Stimulated activated CD8-positive, alpha-beta memory T cell treated with anti-CD3 and anti-CD28 coated beads, Interleukin-4, amount 100 ng/mL, for 24 hours (primary cell): ENCODE measurements at places on chromosomes 3 and 15.

DNA sequence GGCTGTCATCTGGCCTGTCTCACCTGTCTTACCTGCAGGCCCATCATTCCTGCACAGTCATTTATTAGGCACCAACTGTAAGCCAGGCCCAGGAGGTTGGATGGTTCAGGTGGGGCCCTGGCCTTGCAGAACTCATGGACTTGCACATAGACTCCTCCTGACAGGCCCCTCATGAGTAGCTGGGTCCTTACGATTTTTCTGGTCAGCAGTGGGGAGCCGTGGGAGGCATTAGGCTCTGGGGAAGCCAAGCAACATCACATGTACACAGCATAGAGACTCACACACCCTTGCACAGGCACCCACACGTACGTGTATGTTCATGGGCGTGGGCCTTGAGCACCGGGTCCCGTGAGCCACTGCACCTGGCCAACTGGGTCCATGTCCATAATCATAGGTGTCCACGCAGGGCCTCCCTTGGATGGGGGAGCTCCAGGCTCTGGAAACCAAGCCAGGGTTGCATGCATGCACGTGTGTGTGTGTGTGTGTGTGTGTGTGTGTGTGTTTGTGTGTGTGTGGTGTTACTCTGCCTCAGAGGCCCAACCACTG, 20.3 kb downstream of the CISH start:
- DNase-seq = no peak

GRCh38 chr15:99345832-99346462, 94.7 kb downstream of the LRRC28 start:
- DNase-seq = no peak

DNA sequence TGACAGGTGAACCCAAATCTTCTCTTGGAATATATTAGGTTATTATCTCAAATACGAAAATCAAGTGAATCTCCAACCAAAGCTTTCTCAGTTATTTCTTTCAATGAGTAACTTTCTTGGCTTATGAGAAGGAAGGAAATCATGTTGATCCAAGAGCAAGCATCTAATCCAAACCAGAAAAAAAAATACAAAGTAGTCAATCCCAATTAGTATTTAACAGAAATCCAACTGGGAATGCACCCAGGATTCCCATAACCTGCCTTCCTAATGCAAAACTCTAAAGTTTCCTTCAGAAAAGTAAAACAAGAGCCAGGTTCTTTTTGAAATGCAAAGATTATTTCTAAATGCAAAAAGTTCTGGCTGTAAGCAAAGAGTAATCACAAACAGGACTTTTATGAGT, 289.3 kb downstream of the SHOX2 start:
- DNase-seq = no peak

DNA sequence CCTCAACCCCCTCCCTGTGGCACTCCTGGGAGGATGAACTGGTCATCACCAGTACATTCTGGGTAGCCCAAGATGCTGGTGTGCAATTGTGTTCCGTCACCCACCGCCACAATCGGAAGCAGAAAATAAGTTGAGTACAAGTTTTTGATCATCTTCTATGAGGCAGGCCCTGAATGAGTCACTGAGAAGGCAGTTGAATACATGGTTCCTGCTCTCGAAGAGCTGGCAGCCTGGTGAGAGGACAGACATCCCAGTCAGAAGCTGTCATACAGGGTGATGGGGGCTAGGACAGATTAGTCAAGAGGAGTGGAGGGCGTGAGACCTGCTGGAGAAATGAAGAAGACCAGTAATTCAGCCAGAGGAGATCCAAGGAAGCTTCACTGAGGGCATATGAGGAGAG, 6.2 kb downstream of the CEMIP start:
- DNase-seq = no peak

- no peak for DNase-seq
These were observed 299.0 kb downstream of the NR2F2 start for GRCh38 chr15:96629511-96629910.

DNA sequence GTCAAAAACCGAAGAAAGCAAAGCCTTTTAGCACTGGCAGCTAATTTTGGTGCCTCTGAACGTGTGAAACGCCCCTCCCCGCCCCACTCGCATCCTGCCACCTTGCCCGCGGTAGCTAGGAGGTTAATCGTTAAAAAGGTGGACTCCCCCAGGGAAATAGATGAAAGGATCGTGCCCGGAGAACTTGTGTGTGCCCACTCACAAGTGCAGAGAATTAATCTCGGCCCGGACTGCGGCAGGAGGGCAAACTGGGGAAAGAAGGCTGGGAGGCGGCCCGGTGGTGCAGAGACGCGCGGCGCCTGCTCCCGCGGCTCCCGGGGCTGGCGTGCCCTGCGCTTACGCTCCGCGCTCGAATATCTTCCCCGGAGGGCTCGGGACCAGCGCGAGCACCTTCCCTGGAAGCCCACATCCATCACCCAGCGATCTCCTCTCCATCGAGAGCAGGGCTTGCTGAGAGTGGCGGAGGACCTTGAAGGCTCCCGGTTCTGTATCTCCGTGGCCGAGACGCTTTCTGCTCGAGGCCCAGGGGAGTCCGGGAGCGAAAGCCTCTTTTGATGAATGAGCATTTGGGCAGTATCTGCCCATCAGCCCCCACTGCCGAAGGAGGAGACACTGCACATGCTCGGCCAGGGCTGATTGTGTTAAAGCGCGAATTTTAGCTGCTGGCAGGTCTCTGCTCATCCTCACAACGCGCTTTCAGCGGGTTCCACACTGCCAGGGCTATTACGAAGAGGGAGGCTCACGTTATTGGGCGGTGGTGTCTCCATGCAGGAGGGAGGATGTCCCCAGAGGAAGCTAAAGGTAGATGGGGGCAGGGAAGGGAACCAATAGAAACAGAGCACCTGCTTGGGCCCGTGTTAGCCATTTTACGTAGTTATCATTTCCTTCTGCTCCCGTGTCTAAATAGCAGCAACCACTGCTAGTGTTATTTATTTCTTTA, 1.3 kb upstream of the SPTSSB start:
- DNase-seq = no peak

DNA sequence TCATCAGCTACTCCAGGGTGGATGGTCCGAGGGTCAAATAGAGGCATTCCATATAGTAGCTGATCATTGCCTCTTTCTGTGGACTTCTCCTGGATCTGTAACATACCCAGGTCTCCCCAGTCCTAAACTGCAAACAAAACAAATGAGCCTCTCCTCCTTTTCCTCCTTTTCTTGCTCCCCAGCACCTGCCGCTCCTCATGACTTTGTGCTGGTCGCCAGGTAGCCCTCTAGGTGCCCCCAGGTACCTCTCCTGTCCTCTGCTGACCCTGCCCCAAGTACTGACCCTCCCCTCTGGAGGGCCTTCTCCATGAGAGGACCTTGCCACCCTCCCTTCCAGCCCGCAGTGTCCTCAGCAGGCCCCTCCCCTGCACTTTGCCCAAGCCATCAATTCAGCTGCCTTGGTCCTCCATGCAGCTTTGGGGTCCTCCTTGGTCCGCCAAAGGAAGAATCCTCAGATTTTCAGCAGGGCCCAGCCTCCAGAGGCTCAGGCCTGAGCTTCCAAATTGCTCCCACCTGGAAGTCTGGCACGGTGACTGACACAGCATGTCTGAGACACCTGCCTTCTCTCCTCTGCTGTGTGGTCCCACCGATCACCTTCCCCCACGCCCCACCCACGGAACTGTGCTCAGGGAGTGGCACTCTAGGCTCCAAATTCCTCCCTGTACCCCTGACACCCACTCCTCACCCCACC, 111.0 kb downstream of the LRRK1 start:
- no peak for DNase-seq

DNA sequence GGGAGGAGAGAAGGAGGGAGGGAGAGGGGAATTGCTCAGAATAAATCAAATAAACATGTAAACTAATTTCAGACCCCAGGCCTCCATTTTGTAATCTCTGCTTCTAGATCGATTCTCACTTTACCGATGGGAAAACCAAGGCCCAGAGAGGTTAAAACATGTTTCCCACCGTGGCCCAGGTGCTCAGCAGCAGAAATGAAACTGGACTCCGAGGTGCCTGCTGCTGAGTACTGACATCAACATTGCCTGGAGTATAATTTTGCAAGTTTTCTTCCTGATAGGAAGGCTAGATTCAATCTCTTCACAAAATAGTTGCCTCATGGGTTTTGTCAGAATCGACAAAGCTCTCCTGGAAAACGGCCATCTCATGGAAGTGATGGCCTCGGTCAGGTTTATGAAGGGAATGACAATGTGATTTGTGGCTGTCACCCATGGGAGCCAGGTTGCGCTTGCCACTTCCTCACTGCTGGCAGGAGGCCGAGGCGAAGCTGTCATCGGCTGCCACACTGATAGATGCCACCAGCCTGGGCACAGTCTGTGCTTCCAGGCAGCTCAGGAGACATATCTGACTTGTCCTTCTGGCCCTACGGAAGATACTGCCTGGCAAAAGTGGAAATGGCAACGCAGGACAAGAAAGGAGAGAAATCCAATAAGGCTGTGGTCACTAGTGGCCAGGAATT, 133.1 kb upstream of the LRRN1 start:
- DNase-seq = no peak

DNA sequence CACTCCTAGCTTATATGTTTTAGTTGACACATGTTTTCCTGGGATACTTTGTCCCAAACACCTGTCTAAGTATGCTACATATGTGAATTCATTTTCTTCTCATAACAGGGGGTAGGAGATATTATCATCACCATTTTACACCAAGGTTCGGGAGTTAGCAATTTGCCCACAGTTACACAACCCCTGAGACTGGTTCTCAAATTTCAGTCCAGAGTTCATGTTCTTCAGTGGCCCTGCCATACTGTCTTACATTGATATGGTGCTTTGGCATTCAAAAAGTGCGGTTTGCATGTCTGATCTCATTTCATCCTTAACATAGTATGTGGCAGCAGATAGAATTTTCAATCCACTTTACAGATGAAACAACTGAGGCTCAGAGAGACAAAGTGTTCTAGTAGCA, 38.4 kb downstream of the ROBO2 start:
- no peak for DNase-seq

- no peak for DNase-seq
These were observed 41.7 kb downstream of the FBXL22 start for GRCh38 chr15:63638839-63639238.

- no peak for DNase-seq
These were observed 185.7 kb downstream of the LPP start for GRCh38 chr3:188339410-188340295.

- no peak for DNase-seq
These were observed 14.9 kb downstream of the AMOTL2 start for GRCh38 chr3:134359121-134360010.

DNA sequence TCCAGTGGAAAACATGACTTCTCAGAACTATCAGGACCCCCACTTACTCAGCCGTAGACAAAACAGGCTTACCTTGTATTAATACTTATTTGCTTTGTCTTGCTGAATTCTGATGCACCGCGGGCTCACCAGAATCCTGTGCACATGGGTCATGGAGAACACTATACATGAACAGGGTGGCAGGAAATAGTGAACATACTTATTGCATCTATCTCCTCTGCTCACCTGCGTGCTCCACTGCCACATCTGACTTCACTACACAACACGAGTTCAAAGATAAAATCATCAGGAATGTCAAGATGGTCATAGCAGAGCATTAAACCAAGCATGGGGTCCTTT, 10.7 kb upstream of the MAPK6 start:
- no peak for DNase-seq

- no peak for DNase-seq
These were observed 125.6 kb downstream of the CD47 start for GRCh38 chr3:107965136-107965655.

- no peak for DNase-seq
These were observed 12.9 kb upstream of the CNBP start for GRCh38 chr3:129196601-129197000.

DNA sequence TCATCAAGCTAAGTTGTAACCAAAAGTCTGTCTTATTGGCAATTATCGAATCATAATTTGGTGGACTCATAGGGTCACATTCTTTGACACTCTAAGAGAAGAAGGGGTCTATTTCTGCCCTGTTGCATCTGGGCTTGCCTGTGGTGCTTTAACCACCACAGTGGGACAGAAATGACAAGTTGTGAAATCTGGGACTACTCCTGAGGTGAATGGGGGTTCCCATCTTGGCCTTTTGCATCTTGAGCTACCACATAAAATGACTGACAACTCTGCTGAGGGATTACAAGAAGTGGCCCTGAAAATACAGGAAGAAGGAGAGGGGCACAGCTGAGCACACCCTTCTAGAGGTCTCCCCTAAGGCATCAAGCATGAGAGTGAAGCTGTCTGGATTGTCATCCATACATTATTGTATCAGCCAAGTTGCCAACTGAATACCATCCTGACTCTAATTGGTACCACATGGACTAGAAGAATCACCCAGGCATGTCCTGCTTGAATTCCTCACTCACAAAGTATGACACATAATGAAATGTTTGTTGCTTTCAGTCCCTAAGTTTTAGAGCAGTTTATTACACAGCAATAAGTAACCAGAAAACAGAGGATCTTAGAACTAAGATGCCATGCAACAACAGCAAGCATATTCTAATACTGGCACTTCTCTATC, 306.5 kb downstream of the ROBO1 start:
- DNase-seq = no peak

DNA sequence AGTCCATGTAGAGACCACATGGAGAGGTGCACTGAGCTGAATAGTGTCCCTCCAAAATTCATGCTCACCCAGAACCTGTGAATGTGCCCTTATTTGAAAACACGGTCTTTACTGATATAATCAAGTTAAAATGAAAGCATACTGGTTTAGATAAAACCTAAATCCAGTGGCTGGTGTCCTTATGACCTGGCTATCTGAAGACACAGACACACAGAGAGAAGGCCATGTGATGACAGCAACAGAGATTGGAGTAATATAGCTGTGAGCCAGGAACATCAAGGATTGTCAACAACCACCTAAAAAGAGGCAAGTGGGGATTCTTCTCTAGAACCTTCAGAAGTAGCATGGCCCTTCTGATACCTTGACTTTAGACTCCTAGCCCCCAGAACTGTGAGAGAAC, 54.7 kb upstream of the CD47 start:
- DNase-seq = no peak

DNA sequence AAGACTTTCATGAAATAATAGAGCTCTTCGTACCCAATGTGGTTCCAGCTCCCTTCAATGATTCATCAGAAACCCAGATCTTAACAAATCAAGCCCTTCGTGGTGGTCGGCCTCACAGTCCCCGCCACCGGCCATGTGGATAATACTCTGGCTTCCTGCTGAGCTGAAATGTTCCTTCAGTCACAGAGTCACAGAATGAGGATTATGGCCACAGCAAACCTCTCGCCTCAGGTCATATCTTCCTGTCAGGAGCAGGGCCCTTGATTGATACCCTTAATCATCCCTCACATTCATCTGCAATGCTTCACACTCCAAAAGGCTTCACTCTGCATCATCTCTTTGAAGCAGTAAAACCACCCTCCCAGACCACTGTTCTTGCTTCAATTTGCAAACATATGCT, 452.6 kb downstream of the OCA2 start:
- DNase-seq = no peak

DNA sequence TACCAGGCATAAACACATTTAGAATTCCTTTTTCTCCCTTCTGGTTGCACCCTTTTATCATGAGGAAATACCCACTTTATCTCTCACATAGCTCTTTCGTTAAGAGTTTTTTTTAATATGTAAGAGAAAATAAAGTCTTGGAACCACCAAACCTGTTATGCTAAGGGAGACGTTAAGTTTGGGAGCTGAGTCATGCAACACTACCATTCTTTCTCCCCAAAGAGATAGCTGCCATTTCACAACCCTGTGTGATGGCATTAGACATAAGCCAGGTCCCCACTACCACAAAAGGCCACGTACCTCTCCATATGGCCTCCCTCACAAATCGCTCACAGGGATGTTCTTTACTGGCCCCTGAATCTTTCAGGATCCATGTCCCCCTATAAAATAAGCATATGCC, 7.6 kb upstream of the NIPA1 start:
- DNase-seq = no peak

- DNase-seq = no peak
These were observed 100.2 kb upstream of the BOC start for GRCh38 chr3:113111011-113111707.

GRCh38 chr3:189689625-189690024, 58.4 kb downstream of the TP63 start:
- DNase-seq = no peak
